ENCODE measurements at places on chromosomes 3 and 15. TPM values are rescaled to one million over a fixed set of nuclear protein-coding genes. Genes with fewer than 3 reads are reported as not detected.

DNA sequence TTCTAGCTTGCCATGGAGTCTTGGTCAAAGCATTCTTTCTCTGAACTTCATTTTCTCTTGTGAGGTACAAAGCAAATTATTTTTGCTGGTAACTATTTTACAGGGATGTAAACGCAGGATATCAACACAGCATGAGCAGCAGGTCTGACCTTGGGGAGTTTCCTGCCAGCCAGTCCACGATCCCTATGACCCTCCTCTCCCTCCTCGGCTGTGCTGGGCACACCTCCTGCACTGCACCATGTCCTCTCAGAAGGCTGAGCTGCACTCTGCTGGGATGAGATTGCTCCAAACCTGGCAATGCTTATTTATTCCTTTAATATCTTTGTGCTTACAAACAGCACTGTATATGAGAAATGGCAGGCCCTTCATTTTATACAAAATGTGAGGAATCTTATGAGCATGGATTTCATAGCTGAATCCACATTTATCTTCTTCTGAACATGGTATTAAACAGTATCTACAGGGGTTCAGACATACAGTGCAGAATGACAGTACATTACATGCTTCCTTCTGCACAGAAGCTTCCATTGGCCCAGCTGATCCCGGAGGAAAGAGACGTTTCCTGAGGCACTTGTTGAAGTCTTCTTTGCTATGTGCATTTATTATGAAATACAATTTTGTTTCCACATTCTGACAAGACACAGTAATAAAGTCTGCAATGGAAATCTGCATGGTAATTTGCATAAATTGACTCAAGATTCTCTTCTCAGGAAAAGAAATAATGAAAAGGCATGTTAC lies 41.2 kb downstream of the RAB6B start:
- DNase-seq: no peak

- DNase-seq: no peak
Observed at GRCh38 chr3:119311081-119311925, 17.1 kb downstream of the ARHGAP31 start.

The TIMP4 gene
- 0.15 TPM for total RNA-seq

GRCh38 chr15:51341366-51342226 lies at the start of gene GLDN:
Gene GLDN, plus strand, starts transcription at chr15:51341655. Its CDS starts 30 bp downstream, at chr15:51341685.
- peak; percentile 76 for DNase-seq

DNA sequence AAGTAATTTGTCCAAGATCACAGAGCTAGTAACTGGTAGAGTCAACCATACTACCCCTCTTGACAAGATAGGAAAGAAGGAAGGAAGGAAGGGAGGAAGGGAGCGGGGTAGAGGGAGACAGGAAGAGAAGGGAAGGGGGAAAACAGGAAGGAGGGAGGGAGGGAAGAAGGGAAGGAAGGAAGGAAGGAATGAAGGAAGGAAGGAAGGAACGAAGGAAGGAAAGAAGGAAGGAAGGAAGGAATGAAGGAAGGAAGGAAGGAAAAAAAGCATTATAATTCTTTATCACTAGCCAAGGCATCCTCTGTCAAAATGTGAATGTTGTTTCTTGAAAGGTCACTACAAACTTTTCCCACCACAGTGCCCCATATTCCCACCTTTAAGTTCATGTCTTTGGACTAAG lies 223.6 kb downstream of the SHQ1 start:
- DNase-seq: no peak

- no peak for DNase-seq
Observed at GRCh38 chr3:159127021-159127392, 325.2 kb downstream of the MFSD1 start.

DNA sequence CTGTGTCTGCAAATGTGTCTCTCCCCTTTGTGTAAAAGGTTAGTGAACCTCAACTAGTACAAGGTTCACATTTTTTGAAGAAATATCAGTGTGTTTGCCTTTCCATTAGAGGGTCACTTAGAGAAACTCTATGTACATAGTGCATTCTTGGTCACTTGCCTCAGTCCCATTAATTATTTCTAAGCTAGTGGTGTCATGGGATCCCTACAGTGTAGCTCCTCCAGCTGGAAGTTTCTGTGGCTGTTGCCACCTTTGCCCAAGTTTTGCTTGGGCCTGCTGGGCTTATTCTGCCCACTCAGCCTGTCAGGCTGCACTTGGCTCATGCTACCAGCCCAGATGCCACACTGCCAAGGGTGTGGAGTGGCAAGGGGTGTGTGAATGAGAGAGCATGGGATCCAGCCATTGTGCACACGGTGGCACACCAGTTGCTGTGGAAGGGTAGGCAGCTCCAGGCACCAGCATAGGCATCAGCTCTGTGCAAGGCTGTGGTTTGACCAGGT lies 161.7 kb downstream of the ARPP21 start:
- no peak for DNase-seq

The CX3CR1 gene
- not detected for total RNA-seq

- DNase-seq: no peak
Observed at GRCh38 chr3:102165367-102165766, 269.4 kb upstream of the ZPLD1 start.

- DNase-seq: no peak
Observed at GRCh38 chr3:191380001-191380400, 49.7 kb upstream of the UTS2B start.

DNA sequence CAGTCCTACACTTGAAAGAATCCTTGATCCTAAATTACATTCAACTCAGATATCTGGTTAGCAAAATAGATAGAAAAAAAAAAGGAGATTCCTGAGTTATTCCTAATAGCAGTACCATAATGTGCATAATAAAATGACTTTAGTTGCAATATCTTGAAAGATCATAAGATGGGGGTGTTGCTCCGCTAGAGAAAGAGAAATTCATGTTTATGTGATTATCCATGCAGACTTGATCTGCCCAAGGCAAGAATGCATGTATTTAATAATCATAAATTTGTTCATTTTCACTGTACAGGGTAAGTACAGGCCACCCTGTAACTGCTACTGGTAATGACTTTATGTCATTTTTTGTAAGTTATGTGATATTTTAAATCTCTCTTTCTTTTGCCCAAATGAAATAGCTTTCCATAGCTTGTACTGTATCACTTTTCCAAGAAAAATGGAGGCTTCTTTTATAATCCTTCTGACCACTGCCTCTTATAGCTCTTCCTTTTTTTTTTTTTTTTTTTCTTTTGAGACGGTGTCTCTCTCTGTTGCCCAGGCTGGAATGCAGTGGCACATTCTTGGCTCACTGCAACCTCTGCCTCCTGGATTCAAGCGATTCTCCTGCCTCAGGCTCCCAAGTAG lies 84.6 kb downstream of the HCN4 start:
- no peak for DNase-seq

DNA sequence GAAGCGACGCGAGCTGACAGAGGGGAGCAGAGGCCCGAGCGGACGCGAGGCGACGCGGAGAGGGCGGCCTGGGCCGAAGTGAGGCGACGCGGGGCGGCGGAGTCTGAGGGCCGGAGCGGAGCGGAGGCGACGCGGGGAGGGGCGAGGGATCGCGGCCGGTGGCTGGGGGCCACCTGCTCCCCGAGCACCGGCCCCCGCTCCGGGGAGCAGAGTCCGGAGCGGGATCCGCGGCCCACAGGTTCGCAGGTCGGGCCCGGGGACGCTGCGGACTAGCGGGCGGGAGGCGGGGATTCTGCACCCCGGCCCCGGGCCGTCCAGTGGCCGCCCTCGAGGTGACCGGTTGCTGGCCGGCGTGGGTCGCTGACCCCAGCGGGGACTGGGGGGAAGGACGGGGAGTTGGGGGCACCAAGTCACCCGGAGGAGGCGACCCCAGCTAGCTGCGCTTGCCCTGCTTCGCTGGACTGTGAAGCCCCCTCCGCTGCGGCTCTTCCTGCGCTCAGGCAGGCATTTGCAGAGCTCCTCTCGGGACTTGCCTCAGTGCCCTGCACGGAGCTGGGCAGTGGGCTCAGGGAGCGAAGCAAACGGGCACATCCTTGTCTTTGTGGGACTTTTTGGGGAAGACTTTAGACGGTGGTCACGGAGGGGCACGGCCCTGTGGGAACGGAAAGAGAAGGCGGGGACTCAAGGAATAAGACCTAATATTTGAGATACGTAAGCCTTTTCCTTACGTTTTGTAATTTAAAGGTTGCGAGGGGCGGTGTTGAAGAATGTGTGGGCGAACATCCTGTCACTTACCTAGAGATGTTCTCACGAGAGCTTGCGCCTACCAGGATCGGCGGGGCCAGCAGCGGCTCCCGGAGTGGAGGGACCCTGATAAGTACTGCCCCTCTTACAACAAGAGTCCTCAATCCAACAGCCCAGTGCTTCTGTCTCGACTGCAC lies 566 bp downstream of the HMCES start:
- DNase-seq: peak; percentile 72

GRCh38 chr3:4656059-4656458 lies 162.9 kb downstream of the ITPR1 start:
- peak; percentile 87 for DNase-seq

GRCh38 chr15:99085413-99086326 lies 19.2 kb upstream of the SYNM start:
- DNase-seq: no peak

The PTPRG gene
- total RNA-seq: 65.1 TPM

DNA sequence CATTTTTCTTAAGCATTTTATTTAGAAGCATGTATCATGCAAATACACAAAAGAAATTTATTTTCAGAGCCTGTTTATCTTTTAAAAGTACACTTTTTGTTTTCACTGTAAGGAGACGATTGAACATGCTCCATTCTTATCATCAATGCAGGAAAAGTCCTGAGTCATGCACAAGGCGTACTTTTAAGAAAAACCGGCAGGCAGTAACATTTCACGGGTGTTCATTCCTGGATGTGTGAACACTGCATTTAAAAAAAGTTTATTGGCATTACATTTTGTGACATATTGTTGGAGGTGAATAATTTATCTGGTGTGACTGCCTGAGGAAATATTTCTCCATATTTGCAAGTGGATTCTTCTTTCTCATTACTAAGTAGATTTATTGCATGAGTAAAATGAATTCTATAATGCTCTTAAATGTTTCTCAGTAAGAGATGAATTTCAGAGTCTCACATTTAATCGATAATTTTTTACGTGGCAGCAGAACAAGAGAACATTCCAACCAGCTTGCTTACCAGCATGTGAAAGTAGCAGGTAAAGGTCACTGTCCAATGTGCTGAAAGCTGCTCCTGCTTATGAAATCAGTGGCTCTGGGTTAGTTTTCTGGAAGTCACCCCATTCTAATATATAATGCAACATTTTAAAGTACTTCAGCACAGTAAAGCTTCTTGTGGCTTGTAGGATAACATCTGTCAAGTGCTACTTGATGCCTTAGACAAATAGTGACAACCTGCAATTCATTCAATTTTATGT lies 87.0 kb downstream of the SV2B start:
- DNase-seq: peak; percentile 66

DNA sequence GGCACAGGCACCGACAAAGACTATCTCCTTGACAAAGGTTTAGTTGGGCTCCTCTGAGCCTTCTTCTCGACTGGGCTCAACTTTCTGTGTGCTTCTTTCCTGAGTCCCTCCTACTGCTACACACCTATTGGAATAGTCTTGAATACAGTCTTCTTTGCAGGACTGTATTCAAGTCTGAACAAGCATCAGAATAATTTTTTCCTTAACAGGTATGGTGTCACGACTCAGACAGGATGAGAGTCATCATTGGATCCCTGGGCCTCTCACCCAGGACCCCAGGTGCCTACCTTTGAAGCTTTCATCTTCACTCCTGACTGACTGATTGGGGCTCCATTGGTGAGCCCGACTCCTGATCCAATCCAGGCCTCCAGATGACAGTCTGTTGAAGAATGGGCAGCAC lies 66.3 kb downstream of the CRYGS start:
- no peak for DNase-seq

GRCh38 chr3:151845306-151845905 lies 28.0 kb upstream of the SUCNR1 start:
- no peak for DNase-seq

- DNase-seq: no peak
Observed at GRCh38 chr3:160781402-160781801, 25.4 kb downstream of the PPM1L start.

DNA sequence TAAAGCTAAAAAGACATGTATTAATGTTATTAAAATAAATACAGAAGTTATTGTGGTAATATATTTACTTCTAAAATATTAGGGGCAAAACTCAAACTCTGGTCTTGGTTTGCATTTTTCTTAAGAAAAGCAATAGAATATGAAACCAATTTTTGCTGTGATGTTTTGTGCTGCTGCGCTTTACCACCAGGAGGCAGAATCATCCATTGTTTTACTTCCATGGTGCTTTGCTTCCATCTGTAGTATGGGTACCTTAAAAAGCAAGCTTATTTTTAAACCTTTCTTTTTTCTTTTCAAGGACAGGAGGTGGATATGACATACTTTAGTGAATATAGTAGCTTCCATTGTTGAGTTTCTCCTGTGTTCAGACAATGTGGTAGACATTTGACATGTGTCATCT lies 46.6 kb upstream of the MRPL3 start:
- no peak for DNase-seq

- peak; percentile 27 for DNase-seq
Observed at GRCh38 chr3:98733812-98734281, 29.3 kb upstream of the ST3GAL6 start.

The VPS8 gene
- total RNA-seq: 93.1 TPM

The COL6A5 gene
- not detected for total RNA-seq

GRCh38 chr3:136291302-136291701 lies 41.2 kb downstream of the PCCB start:
- no peak for DNase-seq

GRCh38 chr3:36540888-36541518 lies 160.7 kb downstream of the STAC start:
- peak; percentile 71 for DNase-seq

The C3orf20 gene
- not detected for total RNA-seq

The PPM1L gene
- 25.2 TPM for total RNA-seq

The CSTA gene
- total RNA-seq: not detected

GRCh38 chr3:188951734-188952133 lies 220.0 kb upstream of the TPRG1 start:
- no peak for DNase-seq

The SEMA3F gene
- 14.5 TPM for total RNA-seq

GRCh38 chr3:108046247-108046646 lies 44.6 kb downstream of the CD47 start:
- no peak for DNase-seq

The LRRN1 gene
- 57.9 TPM for total RNA-seq

The MASP1 gene
- 3.3 TPM for total RNA-seq

The UROC1 gene
- not detected for total RNA-seq

The TERC gene
- total RNA-seq: 47.5 TPM

- no peak for DNase-seq
Observed at GRCh38 chr3:98136631-98137030, 6.1 kb downstream of the OR5H1 start.

GRCh38 chr3:180646187-180646790 lies 33.0 kb downstream of the CCDC39 start:
- DNase-seq: no peak

The SLC28A2 gene
- total RNA-seq: not detected

The PAQR5 gene
- 1.4 TPM for total RNA-seq

DNA sequence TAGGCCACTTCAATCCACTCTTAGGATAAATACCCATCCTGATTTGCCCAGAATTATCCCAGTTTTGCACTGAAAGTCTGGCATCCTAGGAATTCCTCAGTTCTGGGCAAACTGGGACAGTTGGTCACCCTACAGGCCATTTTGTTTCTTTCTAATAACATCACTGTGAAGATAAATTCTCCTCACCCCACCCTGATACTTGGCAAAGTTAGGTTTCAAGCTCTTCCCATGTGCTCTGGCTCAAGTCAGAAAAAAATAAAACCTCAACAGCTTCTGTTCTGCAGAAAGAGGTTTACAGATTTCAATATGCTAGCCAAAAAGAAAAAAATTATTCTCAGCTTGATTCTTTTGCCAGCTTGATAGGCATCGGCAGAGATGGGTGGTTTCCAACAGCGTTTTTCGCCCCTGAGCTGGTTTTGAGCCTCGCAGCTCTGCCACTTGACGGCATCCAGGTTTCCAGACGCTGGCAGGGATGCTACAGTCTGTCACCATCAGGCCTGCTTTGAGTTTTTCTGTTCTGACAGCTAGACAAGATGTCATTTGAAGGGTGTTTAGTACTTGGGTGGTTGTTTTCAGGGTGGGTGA lies 171.4 kb downstream of the SSR3 start:
- no peak for DNase-seq
